Activated T-cell treated with anti-CD3 and anti-CD28 coated beads for 4 hours (primary cell): ENCODE measurements at places on chromosomes 7 and 10.

- DNase-seq: no peak
These were observed 14.7 kb downstream of the OGA start for GRCh38 chr10:101803511-101803910.

DNA sequence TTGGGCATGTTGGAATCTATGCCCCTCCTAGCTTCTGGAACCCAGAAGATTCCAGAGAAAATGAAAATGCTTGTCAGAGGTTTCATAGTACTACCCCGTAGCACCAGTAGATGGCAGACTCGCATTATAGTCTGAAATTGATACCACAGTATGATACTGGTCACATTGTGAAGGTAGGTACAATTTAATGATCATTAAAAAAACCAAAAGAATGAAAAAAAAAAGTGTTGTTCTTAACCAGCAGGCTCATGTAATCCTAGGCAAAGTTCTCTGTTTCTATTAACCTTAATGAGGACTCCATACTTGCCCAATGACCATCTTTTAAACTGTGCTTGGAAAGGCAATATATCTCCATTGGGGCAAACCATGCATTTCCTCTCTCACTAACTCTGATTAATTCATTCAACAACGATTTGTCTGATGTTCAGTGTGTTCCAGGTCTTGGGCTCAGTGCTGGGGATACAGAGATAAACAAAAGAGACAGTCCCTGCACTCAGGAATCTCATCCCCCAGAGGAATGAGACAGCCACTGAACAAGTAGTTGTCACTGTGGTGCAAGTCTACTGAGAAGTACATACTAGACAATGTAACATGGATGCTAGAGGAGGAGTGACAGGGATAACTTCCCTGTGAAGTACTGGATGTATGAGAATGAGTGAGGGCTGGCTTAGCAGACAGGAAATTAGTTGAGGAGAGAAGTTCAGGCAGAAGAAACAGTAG is 223.5 kb upstream of the PHYHIPL start:
- no peak for DNase-seq

GRCh38 chr7:47576866-47577306 is 5.0 kb downstream of the TNS3 start:
- DNase-seq: no peak

- DNase-seq: no peak
These were observed 72.5 kb downstream of the TAF3 start for GRCh38 chr10:7890781-7891180.
